ENCODE measurements at places on chromosomes 16 and 17.

GRCh38 chr17:78398390-78398789 is 19.9 kb downstream of the PGS1 start:
- no peak for DNase-seq

DNA sequence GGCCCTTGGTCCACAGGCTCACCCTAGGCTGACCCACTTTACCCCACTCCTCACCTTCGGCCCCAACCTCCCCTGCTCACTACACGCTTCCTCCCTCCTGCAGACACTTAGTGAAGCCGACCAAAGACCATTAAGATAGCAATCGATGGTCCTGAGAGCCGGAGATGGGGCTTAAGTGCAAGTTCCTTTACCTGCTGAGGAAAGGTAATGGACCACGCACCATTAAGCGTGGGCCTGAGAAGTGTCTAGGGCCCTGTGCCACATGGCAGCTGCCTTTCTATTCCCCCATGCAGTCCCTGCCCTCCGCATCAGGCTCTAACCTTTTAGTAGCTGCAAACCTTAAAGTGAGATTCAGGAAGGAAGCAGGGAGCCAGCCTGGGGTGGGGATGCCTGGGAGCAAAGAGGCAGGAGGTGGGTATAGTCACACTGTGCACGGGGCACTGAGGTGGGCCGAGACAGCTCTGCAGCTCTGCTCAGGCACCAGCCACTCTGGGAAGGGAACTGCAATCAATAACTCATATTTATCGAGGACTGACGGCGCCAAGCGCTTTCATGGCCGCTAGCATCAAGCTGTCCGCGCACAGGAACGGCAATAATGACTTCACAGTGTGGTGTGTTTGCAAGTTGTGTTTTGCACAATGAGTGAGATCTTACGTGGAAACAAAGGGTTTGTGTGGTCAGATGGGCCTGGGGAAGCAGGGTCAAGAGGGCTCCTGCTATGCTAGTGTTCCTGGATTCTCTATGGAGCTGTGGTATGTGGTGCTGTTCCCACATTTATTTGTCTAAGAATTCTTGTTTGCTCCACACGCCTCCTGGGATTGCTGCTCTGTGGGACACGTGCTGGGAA is 84.9 kb upstream of the CDC42EP4 start:
- no peak for DNase-seq

DNA sequence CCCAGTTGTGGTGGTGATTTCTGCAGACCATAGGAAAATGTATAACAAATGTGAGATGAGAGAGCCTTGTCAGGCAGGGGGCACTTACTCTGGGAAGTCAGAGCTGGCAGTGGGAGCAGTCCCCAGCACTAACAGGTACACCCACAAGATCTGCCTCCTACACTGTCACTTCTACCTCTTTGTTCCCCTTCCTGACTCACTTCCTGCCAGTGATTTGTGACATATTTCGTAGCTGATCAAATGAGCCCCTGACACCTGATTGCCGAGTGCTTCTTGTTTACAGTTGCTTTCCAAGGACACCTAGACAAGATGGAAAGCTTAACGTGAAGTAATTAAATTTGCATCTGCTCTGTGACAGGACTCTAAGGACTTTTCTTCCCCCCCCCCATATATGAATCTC is 40.5 kb downstream of the FTO start:
- peak; percentile 16 for DNase-seq

DNA sequence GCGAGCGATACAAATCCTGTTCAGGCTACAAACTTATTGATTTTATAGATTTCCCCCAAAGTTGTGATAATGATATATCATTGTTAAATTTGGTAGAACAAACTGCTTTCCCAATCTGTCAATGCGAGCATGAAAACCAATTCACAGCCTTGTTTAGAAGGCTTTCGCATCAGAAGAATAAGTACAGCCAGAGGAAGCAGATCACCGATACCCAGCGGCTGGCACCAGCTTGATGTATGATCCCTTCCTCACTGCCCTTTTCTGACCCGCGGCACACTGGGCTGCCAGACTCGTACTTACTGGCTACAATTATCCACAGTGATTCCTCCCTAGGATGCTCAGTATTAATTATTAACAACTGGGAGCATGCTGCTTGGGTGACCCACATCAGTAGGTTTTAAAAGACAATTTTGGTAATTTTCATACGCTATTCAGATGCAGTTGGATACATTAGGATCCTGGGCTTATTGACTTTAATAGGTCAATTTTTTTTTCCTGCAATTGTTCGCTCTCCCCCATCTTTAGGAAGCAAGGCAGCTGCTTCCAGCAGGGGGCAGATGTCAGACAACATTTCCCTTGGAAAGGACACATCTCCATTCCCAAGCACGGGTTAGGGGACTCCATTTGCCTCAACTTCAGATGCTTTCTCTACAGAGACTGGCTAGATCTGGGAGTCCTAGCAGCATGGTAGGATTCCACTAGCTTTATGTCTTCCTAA is 582.7 kb upstream of the PSMD7 start:
- DNase-seq, result no peak

DNA sequence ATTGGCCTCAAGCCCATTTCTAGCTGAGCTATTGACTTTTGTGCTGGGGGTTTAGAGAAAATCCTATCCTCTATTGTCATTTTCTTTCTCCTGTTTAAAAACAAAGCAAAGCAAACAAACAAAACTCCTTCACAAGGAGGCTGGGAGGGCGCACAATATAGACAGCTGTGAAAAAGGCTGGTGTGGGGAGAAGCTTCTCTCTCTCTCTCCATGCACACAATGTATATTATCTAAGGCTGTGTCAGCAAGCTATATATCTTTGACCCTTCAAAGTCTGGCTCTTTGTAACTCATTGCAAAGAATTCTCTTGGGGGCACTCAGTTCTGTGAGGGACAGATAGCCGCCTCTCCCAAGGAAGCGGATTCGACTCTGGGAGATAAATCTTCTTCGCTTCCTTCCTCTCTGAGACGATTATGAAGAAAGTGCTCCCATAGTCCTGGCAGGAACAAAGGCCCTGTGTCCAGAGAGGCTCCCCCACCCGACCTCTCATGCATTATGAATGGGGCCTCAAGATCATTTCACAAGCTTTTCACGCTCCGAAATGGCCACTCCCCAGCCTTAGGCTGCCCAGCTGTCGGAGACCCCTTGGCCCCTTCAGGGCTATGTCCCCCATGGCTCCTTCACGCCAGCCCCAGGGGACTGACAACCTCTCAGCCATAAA is 33.2 kb upstream of the MEAK7 start:
- DNase-seq, result no peak

GRCh38 chr17:19705771-19706770 is 10.3 kb downstream of the SLC47A2 start:
- DNase-seq, result no peak

- DNase-seq, result no peak
Observed at GRCh38 chr16:49456763-49457162, 83.2 kb downstream of the C16orf78 start.

GRCh38 chr17:3754066-3754457 is 30.4 kb downstream of the HASPIN start:
- DNase-seq, result no peak

Measured in GM10248 (cell line).